SHP77 (cell line): ENCODE measurements at places on chromosomes 3 and 15.

DNA sequence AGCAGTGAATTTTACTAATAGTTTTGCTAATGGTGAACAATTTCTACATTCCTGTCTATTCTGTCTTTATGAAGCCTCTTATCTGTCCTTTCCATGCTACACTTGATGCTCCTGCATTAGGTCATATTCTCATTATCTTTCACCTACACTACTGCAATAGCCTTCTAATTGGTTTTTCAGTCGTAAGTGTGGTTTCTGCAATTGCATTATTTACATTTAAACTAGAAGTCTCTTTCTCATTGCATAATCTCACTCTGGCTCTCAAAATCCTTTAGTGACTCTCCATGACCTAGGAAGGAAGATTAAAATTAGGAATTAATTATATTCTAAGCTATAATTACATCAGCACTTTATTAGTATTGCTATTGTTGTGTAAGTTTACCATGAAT lies 686.5 kb downstream of the IGSF11 start:
- DNase-seq, result no peak

- no peak for DNase-seq
Observed at GRCh38 chr15:58701376-58701775, 48.1 kb downstream of the ADAM10 start.

GRCh38 chr15:63466378-63467192 lies 37.8 kb upstream of the USP3 start:
- peak; percentile 58 for DNase-seq

- no peak for DNase-seq
Observed at GRCh38 chr3:184175506-184175905, 851 bp downstream of the AP2M1 start.

DNA sequence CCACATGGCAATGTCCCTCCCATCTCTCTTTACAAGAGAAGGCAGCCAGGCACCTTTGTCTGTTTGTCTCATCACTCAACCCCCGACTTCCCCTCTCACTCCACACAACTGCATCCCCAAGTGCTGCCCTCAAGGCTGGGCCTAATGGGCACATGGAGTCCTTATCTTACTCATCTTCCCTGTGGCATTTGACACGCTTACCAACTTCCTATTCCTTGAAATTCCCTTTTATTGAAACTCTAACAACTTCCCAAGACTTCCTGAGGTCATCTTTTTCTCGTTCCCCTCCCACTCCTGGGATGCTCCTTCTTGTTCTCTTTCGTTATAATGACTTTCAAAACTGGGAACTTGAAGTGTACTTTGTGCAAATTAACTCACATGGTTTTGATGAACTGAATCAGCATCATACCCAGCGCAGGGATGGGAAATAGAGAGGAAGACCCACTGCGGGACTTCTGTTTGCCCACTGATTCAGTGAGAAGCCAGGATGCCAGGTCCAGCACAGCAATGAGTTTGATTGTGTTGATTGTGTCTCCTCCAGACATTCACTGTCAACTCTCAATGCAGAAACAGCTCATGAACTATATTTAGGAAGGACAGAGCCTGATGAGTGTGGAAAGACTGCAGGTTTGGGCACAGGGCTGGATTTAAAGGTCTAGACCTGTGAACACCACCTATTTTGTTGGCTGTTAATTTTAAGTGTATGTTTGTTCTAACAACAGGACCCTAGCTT lies 104.7 kb upstream of the TNIK start:
- no peak for DNase-seq

- DNase-seq, result no peak
Observed at GRCh38 chr3:106380232-106380631, 511.4 kb upstream of the CBLB start.

DNA sequence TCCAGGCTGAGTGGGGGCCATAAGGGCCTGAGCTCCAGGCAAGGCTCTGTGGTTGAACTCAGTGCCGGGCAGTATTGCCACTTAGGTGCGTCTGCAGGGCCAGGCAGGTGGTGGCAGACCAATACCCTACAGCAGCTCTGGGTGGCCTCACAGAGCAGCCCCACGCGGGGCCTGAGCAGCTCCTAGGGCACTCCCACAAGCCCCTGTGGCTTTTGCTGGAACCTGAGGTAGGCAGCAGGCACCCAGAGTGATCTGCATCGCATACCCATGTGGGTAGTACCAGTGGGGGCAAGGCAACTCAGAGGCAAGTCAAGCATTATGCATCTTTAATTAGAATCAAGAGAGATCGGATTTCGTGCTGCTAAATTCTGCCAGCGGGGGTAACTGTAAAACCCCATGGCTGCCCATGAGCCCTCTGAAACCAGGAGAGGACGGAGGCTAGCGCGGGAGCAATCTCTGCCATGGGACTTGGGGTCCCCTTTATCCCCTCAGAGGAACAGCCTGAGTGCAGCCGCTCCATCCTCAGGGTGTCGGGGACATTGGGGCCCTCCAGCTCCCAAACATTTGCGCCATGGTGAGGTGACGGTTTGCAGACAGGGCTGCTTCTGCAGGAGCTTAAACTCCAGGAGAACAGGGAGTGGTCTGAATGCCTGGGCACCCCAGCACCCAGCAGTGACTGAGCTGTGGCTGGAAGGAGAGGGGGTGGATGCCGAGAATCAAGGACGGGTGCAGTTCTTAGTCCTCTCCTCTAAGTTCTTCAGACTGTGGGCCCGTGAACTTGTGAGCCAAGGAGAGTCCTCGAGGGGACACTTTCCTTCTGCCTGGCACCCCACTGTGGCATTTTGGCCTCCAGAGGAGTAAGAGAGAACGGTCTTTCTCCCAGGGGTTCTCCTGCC lies 62.4 kb upstream of the PCSK6 start:
- no peak for DNase-seq

- DNase-seq, result no peak
Observed at GRCh38 chr3:129417326-129417725, 11.1 kb downstream of the EFCAB12 start.

DNA sequence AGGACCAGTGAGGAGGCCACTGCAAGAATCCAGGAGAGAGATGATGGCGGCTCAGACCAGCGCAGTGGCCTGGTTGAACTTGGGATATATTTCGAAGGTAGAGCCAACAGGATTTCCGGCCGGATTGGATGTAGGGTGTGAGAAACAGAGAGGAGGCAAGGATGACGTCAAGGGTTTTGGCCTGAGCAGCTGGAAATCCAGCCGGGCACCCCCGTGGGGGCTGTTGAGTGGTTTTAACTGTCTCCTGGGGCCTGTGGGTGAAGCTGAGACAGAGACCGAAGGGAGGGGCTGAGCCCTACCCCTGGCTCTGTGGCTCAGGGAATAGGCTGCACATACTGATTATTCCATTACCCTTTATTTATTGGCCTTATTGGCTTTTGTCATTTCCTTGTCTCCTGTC lies 45.7 kb downstream of the EXOG start:
- DNase-seq, result peak; percentile 16

- no peak for DNase-seq
Observed at GRCh38 chr15:25226360-25226759, 212.5 kb downstream of the UBE3A start.

DNA sequence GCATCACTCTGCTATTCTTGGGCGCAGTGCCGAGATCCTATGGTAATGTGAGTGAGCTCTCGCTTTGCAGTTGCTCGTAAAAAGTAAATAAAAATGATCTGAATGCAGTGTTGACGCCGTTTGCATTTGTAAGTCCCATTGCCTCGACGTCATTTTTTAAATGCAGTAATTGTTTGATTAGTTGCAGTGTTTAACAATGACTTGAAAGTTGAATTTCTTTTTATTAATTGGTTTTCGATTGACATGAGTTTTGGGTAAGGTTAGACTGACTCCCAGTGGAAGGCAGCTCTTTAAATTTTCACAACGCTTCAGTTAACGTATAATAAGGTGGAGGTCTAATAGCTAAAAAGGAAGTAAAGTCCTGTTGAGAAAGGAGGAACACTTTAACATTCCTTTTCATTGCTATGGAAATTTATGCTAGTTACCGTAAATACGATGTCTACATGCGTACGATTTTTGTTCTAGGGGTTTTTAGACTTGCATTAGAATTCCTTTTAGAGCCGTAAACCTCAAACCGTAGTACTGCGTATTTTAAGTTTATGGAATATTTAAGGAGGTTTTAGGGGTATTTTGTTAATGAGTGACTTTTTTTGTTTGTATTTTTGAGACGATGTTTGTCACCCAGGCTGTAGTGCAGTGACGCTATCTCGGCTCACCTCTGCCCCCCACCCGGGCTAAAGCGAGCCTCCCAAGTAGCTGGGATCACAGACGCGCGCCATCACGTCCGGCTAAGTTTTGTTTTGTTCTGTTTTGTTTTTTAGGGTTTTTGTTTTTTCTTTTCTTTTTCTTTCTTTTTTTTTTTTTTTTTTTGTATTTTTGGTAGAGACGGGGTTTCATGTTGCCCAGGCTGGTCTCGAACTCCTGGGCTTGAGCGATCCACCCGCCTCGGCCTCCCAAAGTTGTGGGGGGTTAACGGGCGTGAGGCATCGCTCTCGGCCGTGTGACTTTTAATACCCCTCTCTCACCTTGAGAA lies 1.4 kb downstream of the MORF4L1 start:
- DNase-seq, result no peak

DNA sequence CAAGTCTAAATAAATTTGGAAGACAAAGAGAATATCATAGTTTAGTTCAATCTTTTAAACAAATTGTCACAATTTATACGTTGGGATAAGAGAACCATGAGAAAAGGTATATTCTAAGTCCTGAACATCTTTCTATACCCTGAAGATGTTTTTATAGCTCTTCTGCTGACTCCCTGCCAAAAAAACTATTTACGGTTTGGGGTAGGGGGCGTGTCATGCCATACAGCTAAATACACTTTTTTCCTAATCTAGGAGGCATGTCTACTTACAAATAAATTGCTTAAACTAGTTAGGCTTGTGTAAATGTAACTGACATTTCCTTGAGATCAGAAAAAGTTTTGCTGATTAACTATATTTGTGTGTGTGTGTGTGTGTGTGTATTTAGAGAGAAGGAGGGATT lies 163.3 kb downstream of the PGPEP1L start:
- DNase-seq, result no peak

- DNase-seq, result no peak
Observed at GRCh38 chr3:108055931-108056330, 34.9 kb downstream of the CD47 start.

DNA sequence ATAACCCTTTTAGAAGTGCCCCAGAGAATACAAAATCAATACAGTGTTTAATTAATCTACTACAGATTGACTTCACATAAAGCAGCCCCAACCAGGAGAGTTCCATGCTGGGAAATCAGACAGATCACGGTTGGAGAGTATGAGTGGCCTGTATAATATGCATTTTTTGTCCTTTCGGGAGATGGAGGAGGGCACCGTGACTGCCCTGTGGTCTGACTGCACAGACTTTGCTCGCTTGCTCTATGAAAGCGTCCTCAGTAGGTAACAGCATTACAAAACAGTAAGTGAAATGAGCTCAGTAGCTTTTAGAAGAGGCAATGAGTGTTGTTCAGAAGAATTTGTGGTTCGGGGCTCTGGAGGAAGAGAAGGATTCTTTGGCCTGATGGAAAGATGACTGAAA lies 34.2 kb upstream of the SKIL start:
- no peak for DNase-seq

GRCh38 chr15:39709941-39710340 lies 72.7 kb downstream of the FSIP1 start:
- no peak for DNase-seq

- DNase-seq, result no peak
Observed at GRCh38 chr15:56989411-56989924, 71.0 kb downstream of the TCF12 start.

DNA sequence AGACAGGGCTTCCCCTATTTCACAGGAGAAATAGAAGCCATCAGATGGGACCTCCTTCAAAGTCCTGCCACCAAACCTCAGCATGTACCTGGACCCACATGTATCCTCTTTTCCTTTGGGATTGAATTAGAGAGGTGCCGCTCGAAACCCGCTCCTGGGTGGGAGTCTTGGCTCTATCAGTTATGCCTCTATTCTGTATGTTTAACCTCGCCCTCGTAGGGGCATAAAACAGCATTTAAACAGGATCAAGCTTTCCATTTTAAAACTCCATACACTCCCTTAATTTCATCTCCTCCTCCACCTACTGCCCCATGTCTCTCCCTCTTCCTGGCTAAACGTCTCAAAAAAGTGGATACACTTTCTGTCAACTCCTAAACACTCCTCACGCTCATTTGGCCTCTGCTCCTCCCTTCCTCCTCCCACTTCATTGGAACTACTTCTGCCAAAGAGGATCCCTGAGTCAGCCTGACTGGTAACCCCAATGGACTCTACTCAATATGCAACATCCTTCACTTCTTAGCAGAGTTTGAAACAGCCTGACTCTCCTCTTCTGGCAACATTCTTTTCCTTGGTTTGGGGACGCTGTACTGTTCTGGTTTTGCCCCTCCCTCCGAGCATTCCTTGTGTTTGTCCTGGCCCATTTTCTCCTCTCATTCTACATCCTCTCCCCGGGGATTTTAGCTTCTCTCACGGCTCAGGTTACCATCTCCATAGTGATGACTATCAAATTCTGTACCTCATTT lies 23.0 kb upstream of the MUC20 start:
- no peak for DNase-seq

DNA sequence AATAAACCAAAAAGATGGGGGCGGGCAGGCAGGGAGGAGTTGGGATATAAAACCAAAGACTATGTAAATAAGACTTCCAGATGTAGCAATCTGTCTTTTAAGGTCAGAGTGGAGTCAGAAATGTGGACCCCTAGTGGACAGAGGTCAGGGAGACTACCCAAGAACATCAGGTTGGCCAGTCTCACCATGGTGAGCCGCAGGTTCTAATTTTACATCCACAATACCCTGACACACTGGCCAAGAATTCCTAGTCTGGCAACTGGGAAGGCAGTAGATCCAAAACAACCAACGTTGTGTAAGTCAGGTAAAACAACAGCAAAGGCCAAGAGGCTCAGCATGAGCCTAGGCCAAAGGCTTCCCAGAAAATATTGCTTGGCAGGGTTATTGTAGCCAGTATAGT lies 203.4 kb downstream of the FOXP1 start:
- no peak for DNase-seq

GRCh38 chr3:158103081-158103886 lies 2.9 kb downstream of the SHOX2 start:
- no peak for DNase-seq

DNA sequence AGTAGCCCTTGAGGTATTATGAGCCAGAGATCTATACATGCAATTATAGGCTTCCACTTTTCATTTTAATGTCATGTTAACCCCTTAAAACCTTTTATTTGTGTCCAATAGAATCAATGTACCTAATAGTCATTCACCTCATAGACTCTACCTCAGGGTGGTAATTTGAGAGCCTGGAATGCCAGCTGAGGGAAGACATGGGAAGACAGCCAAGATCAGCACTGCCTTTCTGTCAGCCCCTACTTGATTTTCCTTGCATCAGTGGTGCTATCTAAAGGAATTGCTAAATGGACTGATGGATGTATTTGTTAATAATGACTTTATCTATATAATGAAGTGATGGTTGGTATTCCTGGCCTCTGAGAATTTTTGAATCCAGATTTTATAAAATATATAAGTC lies 113.3 kb upstream of the GBE1 start:
- no peak for DNase-seq

- no peak for DNase-seq
Observed at GRCh38 chr3:33940736-33941135, 142.3 kb downstream of the PDCD6IP start.

DNA sequence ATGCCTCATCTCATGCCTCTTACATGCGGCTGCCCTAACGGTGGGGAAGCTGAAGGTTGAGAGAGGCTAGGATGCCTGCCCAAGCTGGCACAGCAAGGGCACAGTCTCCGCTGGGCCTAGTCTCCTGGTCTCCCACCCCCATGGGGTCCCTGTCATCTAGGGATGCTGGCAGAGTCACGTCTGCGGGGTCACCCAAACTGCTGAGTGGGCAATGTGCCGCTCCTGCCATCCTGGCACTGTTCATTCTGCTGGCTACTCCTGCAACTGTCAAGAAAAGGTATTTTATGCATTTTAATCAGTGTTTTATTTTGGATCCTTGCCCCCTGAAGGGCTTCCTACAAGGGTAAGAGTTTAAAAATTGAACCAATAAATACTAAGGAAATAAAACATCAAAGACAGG lies 12.8 kb downstream of the LINGO1 start:
- DNase-seq, result no peak
